Activated naive CD4-positive, alpha-beta T cell treated with anti-CD3 and anti-CD28 coated beads for 36 hours (primary cell): ENCODE measurements at places on chromosomes 4 and X. TPM values are rescaled to one million over a fixed set of nuclear protein-coding genes. Genes with fewer than 3 reads are reported as not detected.

PABPC1L2A gene
- total RNA-seq = not detected

PCDH10 gene
- total RNA-seq = not detected

SOD3 gene
- total RNA-seq = not detected

TCP11X2 gene
- total RNA-seq = not detected

FAAH2 gene
- total RNA-seq = 12.0 TPM

CSAG1 gene
- total RNA-seq = not detected

SSX2B gene
- not detected for total RNA-seq

SPANXD gene
- not detected for total RNA-seq

FSTL5 gene
- not detected for total RNA-seq

NDST3 gene
- total RNA-seq = not detected

CHRNA9 gene
- not detected for total RNA-seq

FAM3A gene
- 21.4 TPM for total RNA-seq

RAB40AL gene
- total RNA-seq = 0.21 TPM

SLC6A14 gene
- total RNA-seq = not detected

NDST4 gene
- not detected for total RNA-seq
